ENCODE measurements at places on chromosomes 5 and 9.

GRCh38 chr5:15425766-15426165 is 74.2 kb upstream of the FBXL7 start:
- no peak for DNase-seq

GRCh38 chr5:3530251-3530650 is 65.4 kb upstream of the IRX1 start:
- DNase-seq: no peak

GRCh38 chr5:145450286-145450885 is 384.8 kb downstream of the PRELID2 start:
- DNase-seq: no peak

DNA sequence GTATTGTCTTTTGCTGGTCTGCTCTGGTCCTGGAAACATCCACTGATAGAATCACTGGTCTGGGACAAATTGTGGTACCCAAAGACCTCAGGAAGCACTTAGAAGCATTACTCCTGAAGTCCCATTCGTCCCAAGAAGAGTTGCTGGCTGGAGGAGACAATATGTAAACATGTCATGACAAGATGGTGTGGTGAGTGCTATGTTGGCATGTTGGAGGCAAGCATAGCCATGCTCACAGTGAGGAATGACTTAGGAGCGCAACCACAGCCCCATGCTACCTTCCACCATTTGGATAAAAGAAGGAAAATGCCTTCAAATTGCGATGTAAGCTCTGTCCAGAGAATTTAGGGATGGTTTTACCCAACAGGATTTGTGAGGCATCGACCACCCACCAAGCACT is 115.8 kb upstream of the STC2 start:
- no peak for DNase-seq

DNA sequence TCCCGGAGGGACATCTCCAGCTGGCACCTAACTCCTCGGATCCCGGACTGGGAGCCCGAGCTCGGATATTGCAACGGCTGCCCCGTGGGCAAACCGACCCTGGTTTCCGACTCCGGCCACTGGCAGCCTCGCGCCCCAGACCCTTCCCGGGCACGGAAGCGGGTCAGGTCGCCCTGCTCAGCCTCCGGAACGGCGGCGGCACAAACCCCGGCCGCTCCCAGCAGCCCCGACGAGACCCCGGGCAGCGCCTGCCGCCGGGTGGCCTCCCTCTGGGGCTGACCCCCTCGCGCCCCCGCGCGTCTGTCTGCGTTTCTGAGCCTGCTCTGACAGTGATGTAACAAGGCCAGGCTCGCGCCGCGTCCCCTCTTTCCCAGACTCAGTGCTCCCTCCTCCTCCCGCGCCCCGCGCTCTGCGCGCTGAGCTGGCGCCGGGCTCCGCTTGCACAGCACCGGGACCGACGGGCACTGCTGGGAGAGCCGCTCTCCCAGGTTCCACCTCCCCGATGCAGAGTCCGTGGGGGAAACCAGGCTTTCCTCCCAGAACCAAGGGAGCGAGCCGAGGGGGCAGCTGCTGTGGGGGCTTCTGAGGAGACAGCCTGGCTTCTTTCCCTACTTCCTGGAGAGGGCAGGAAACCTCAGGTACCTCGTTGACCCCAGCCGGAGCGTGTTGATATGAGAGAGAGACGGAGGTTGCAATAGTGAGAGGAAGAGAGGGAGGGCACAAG is at the start of gene TMEM215:
Gene TMEM215 (plus strand): TSS at position 373 of the 724 bp plus-strand sequence. CDS start 644 bp downstream, outside the sequence.
- DNase-seq: no peak

- no peak for DNase-seq
These were observed 352.5 kb downstream of the ENC1 start for GRCh38 chr5:74288038-74288437.

- DNase-seq: no peak
These were observed 184.5 kb upstream of the MAST4 start for GRCh38 chr5:66411701-66412100.

DNA sequence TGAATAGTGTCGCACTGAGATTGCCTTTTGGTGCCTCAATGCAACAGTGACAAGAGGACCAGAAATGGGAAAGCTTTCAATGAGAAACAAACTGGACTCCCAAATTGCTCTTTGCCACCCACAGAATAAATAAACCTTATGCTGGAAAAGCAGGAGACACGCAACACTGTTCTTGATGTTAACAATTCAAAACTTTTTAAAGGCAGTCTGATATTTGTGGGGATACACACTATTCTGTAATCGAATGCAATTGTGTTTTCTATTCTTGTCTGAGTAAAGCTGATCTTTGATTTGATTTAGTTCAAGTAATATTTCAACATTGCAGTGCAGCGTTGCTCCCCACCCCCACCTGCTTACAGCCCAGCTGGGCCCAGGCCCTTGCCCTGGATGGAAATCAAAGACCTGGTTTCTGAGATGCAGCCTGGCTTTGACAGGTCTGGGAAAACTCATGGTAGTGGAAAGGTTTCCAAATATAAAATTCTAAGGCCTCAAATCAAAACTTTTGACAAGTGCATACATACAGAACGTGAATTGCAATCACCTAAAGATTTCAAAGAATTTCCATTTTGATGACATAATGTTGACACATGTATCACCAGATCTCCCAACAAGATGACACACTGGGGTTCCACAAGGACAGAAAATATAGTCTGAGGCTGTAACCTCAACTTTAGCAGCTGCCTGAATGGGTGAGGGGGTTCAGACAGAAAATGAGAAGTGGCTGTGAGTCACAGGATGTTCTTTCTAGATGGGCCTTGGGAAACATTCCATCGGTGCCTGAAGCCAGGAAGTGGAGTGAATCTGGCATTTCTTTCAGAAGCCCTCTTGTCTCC is 55.1 kb downstream of the ABCA1 start:
- DNase-seq: peak; percentile 69

GRCh38 chr5:32721626-32722025 is 10.5 kb downstream of the NPR3 start:
- no peak for DNase-seq

- peak; percentile 87 for DNase-seq
These were observed 1.1 kb upstream of the MAT2B start for GRCh38 chr5:163504079-163504931.

GRCh38 chr9:79007701-79008483 is 563.9 kb upstream of the TLE4 start:
- DNase-seq: no peak

GRCh38 chr5:41670216-41670615 is 159.8 kb upstream of the PLCXD3 start:
- no peak for DNase-seq

- DNase-seq: no peak
These were observed 690.1 kb upstream of the COX7C start for GRCh38 chr5:85927632-85928031.

DNA sequence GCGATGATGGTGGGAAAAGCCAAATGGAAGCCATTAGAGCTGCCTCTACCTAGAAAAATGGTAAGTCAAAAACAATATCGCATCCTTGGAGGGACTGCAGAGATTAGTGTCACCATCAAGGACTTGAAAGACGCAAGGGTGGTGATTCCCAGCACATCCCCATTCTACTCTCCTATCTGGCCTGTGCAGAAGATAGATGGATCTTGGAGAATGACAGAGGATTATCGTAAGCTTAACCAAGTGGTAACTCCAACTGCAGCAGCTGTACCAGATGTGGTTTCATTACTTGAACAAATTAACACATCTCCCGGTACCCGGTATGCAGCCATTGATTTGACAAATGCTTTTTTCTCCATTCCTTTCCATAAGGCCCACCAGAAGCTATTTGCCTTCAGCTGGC is 23.8 kb downstream of the ERP44 start:
- no peak for DNase-seq

DNA sequence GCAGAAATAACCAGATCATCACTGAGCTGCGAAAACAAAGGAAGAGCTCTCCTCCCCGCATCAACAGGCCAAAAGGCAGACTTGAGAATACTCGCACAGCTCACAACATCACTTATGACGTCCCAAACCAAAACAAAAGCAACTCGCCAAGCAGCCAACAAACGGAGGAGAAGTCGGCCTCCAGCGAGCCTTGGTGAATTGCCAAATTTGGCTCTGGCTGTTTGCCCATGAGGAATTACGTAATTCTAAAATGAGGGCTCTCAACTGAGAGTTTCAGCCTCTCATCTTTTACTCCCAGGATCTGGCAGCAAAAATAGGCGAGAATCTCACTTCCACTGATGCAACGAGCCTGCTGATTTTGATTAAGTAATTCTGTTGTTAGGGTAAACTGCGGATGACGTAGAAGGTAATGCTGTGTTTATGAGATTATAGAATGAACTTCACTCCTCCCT is 51.7 kb upstream of the SEMA6A start:
- no peak for DNase-seq

DNA sequence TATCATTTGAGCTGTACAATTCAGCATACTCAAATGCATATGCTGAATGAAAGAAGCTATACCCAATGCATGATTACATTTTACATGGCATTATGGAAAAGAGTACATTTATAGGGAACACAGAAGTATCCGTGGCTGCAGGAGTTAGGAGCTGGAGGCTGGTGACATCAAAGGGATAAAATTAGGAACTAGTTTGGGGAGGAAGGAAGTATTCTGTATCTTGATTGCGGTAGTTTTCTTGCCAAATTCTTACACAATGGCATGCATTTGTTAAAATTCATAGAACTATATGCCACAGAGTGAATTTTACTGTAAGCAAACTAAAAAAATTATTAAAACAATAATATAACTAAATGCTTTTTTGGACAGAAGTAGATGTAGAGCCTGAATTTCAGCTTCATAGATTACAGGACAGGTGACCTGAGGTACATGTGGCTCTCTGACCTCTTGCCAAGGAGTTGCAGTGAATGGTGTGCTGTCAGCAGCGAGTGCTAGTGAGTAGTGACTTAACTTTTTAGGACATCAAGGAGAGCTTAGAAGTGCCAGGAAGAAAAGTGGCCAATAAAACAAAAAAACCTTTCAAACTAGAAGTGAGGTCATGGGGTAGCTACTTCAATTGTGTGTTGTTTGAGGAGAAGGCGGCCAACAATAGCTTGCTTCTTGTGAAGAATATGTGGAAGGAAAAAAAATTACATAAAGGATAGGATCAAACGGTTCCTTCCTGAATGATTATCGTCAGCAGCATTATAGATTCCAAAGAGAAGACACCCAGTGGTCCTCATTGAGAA is 514.9 kb upstream of the CLINT1 start:
- no peak for DNase-seq

DNA sequence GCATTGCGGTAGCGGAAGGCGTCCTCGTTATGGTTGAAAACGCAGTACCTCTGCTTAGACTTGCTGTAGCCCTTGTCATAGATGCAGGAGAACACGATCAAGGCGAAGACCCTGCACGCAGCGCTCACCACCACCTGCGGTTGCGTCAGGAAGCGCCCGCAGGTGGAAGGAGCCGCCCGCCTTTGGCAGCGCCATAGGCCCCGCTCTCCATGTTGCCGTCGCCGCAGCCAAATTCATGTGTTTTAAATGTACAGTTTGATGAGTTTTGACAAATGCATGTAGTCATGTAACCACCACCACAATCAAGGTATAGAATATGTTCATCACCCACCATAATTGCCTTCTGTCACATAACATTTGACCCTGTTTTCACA is 84.9 kb upstream of the CEP78 start:
- DNase-seq: no peak

- no peak for DNase-seq
These were observed 41.2 kb downstream of the ANKS6 start for GRCh38 chr9:98755006-98755618.

- no peak for DNase-seq
These were observed 227.3 kb downstream of the DCP2 start for GRCh38 chr5:113203916-113204315.

- DNase-seq: no peak
These were observed 55.9 kb upstream of the NEURL1B start for GRCh38 chr5:172585114-172585513.

DNA sequence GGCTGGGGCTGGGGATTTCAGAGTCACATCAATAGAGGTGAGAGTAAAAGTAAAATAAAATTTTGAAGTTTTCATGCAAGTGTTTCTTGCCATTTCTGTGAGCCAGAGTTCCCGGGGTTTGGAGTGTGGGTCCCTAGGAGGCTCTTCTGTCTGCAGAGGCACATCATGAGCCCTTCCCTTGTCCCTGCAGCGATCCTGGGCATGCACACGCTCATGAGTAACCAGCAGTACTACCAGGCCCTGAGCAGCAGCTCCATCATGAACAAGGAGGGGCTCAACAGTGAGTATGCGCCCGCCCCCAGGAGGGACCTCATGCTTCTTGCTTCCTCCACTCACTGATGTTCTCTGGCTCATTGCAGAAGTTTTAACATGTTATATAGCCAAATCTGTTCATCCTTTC is 61.1 kb downstream of the TMOD1 start:
- no peak for DNase-seq

- no peak for DNase-seq
These were observed 1258.1 kb upstream of the CDH6 start for GRCh38 chr5:29935371-29935770.

- no peak for DNase-seq
These were observed 312.5 kb downstream of the PARP8 start for GRCh38 chr5:50978924-50979323.

- DNase-seq: no peak
These were observed 27.5 kb downstream of the ADGRD2 start for GRCh38 chr9:124477648-124478285.

Data from CD4-positive, alpha-beta T cell treated with Interleukin-4 for 1 hour (primary cell).